Purkinje cell (primary cell): ENCODE measurements at places on chromosomes 12 and 14. TPM values are rescaled to one million over a fixed set of nuclear protein-coding genes. Genes with fewer than 3 reads are reported as not detected.

The AHNAK2 gene
- 3.8 and 6.1 TPM in 2 replicates for polyA plus RNA-seq

The GUCY2C gene
- polyA plus RNA-seq, result not detected in 2 replicates

The CEBPE gene
- not detected in 2 replicates for polyA plus RNA-seq

The MYH7 gene
- polyA plus RNA-seq, result not detected in 2 replicates

The TSPAN11 gene
- polyA plus RNA-seq, result 0.60 and 1.5 TPM in 2 replicates

The HOXC12 gene
- not detected in 2 replicates for polyA plus RNA-seq

The LAG3 gene
- not detected in 2 replicates for polyA plus RNA-seq

The TMTC2 gene
- 9.9 and 10.2 TPM in 2 replicates for polyA plus RNA-seq

The ERP27 gene
- polyA plus RNA-seq, result not detected in 2 replicates

The HHIPL1 gene
- 0.22 and 1.2 TPM in 2 replicates for polyA plus RNA-seq

The TMEM30B gene
- not detected in 2 replicates for polyA plus RNA-seq

The VWF gene
- 1.8 and 2.9 TPM in 2 replicates for polyA plus RNA-seq

The TAS2R20 gene
- 0.87 TPM in 1 of 2 replicates, not detected in the other for polyA plus RNA-seq

The RASAL1 gene
- polyA plus RNA-seq, result 5.5 TPM in 1 of 2 replicates, not detected in the other

The CCDC59 gene
- polyA plus RNA-seq, result 74.9 and 81.2 TPM in 2 replicates

The CCDC38 gene
- polyA plus RNA-seq, result not detected in 2 replicates

The TBX3 gene
- polyA plus RNA-seq, result 0.88 TPM in 1 of 2 replicates, not detected in the other

The SLC8A3 gene
- 0.57 and 1.3 TPM in 2 replicates for polyA plus RNA-seq

The USP44 gene
- 2.6 TPM in 1 of 2 replicates, not detected in the other for polyA plus RNA-seq

The KCNH5 gene
- 1.3 TPM in 1 of 2 replicates, not detected in the other for polyA plus RNA-seq

The CD163L1 gene
- 0.63 TPM in 1 of 2 replicates, not detected in the other for polyA plus RNA-seq

The NPC2 gene
- 81.6 and 104 TPM in 2 replicates for polyA plus RNA-seq

The SYT1 gene
- 20.2 and 227 TPM in 2 replicates for polyA plus RNA-seq

The ASB2 gene
- polyA plus RNA-seq, result not detected in 2 replicates

The PLXNC1 gene
- polyA plus RNA-seq, result 2.1 and 3.8 TPM in 2 replicates

The P2RX2 gene
- polyA plus RNA-seq, result not detected in 2 replicates

The GSC gene
- polyA plus RNA-seq, result not detected in 2 replicates

The NPAS3 gene
- 14.6 and 15.9 TPM in 2 replicates for polyA plus RNA-seq

The TAS2R43 gene
- polyA plus RNA-seq, result not detected in 2 replicates

The FOS gene
- polyA plus RNA-seq, result 2.2 and 6.0 TPM in 2 replicates

The GALNT8 gene
- polyA plus RNA-seq, result 76.3 and 79.6 TPM in 2 replicates

The DCTN2 gene
- 111 and 115 TPM in 2 replicates for polyA plus RNA-seq

The KRT85 gene
- not detected in 2 replicates for polyA plus RNA-seq

The KIF26A gene
- polyA plus RNA-seq, result not detected in 2 replicates

The LALBA gene
- not detected in 2 replicates for polyA plus RNA-seq

The PTPN21 gene
- polyA plus RNA-seq, result 1.5 and 4.0 TPM in 2 replicates

The RAD51AP1 gene
- polyA plus RNA-seq, result 1.8 and 6.7 TPM in 2 replicates

The SRRM4 gene
- 3.3 and 4.1 TPM in 2 replicates for polyA plus RNA-seq

The CLEC7A gene
- polyA plus RNA-seq, result not detected in 2 replicates

The CD4 gene
- polyA plus RNA-seq, result 0.27 and 1.4 TPM in 2 replicates

The MYL6B gene
- 99.3 and 105 TPM in 2 replicates for polyA plus RNA-seq

The AGAP2 gene
- 0.48 and 1.8 TPM in 2 replicates for polyA plus RNA-seq

The KLRF1 gene
- not detected in 2 replicates for polyA plus RNA-seq
